NCI-H1436 treated with DMSO at 0.1 percent for 48 hours (cell line): ENCODE measurements at places on chromosomes 5 and 9.

- no peak for DNase-seq
These were observed 37.4 kb downstream of the WWC1 start for GRCh38 chr5:168328814-168329213.

- DNase-seq: no peak
These were observed 458 bp downstream of the PRSS3 start for GRCh38 chr9:33795819-33796218.

- DNase-seq: no peak
These were observed 1259.0 kb upstream of the NUDT12 start for GRCh38 chr5:104821606-104822005.

- no peak for DNase-seq
These were observed 81.2 kb upstream of the DNAH5 start for GRCh38 chr5:14025569-14026286.

- no peak for DNase-seq
These were observed 294.8 kb upstream of the PTGER4 start for GRCh38 chr5:40384782-40385390.

- DNase-seq: no peak
These were observed 29.4 kb upstream of the RECK start for GRCh38 chr9:36007316-36007708.
